ENCODE measurements at places on chromosomes 2 and 18.

GRCh38 chr2:166917415-166917814 lies 29.1 kb downstream of the XIRP2 start:
- DNase-seq: no peak

GRCh38 chr2:219560037-219560892 lies 11.1 kb downstream of the OBSL1 start:
- no peak for DNase-seq

GRCh38 chr2:197713271-197713670 lies 8.1 kb downstream of the MARS2 start:
- DNase-seq: no peak

- DNase-seq: no peak
Measured at GRCh38 chr2:85792783-85793441, 39.1 kb downstream of the ATOH8 start.

- DNase-seq: no peak
Measured at GRCh38 chr2:30371772-30372373, 75.2 kb upstream of the LCLAT1 start.

DNA sequence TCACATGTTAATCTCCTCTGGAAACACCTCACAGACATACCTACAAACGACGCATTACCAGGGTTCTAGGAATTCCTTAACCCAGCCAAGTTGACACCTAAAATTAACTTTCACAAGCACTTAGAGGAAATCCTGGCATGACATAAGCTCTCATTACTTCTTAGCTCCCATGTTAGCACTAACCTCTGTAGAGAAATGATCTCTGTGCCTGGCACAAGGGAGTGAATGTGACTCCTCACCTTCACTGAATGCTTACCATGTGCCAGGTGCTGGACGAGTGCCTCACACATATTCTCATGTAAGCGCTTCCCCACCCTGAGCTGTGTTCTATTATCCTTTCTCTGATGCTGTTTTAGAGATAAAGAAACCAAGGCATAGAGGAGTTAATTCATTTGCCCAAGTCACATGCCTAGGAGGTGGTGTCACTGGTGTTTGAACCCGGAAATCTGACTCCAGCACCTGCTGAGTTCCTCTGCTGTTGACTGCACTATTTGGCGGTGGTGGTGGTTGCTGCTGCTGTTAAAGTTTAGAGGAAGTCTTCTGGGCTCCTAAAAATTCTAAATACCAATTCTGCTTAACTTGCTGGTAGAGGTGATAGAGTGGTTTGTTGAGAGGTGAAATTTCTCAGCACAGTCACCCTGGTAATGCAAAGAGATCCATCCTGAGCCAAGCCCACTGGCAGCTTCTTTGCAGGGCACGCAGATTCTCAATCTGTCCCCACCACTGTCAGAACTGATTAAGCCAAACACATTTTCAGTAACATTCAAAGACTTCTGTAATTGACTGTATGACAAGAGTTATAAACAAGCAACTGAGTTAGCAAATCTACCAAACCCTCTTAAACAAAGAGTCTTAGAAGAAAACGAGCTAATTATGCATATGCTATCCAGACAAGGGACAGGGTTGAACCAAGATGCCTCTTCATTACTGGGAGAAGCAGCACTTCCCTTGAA lies 200.3 kb downstream of the CMPK2 start:
- DNase-seq: no peak
